ENCODE measurements at places on chromosomes 2 and 18. TPM values are rescaled to one million over a fixed set of nuclear protein-coding genes. Genes with fewer than 3 reads are reported as not detected.

The ASXL3 gene
- total RNA-seq = not detected

The RAPH1 gene
- 5.7 TPM for total RNA-seq

The C1QL2 gene
- 0.14 TPM for total RNA-seq

The C2orf80 gene
- not detected for total RNA-seq

The ST8SIA5 gene
- 0.02 TPM for total RNA-seq

The PNKD gene
- total RNA-seq = 67.0 TPM

The SULT6B1 gene
- not detected for total RNA-seq

The DPP10 gene
- total RNA-seq = not detected

The OTX1 gene
- total RNA-seq = 4.3 TPM

The FOXI3 gene
- total RNA-seq = not detected

The TPRKB gene
- 74.2 TPM for total RNA-seq

The CDK5R2 gene
- 2.5 TPM for total RNA-seq

The DSG2 gene
- total RNA-seq = 68.1 TPM

The PLGLB1 gene
- 0.76 TPM for total RNA-seq

The C2orf78 gene
- not detected for total RNA-seq

The DSC3 gene
- 1.8 TPM for total RNA-seq

The COX7A2L gene
- 198 TPM for total RNA-seq

The SFTPB gene
- total RNA-seq = 0.23 TPM

The AQP12A gene
- total RNA-seq = not detected

The ABCB11 gene
- 0.02 TPM for total RNA-seq

The LYG2 gene
- not detected for total RNA-seq
